ENCODE measurements at places on chromosomes 2 and 18.

- DNase-seq: no peak
Measured at GRCh38 chr2:86441882-86442641, 891 bp downstream of the KDM3A start.

DNA sequence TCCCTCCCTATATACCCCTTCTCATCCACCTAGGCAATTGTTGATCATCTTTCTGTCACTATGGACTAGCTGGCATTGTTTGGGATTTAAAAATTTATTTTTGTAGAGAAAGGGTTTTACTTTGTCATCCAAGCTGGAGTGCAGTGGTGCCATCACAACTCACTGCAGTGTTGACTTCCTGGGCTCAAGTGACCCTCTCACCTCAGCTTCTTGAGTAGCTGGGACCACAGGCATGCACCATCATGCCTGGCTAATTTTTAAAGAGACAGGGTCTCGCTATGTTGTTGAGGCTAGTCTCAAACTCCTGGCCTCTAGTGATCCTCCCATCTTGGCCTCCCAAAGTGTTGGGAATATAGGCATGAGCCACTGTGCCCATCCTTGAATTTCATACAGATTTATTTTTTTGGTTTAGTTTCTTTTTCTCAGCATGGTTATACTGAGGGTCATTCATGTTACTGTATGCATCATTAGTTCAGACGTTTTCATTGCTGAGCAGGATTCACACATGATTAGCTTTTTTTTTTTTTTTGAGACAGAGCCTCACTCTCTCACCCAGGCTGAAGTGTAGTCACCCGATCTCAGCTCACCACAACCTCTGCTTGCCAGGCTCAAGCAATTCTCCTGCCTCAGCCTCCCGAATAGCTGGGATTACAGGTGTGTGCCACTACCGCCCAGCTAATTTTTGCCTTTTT is 8.6 kb upstream of the PCARE start:
- no peak for DNase-seq

- no peak for DNase-seq
Measured at GRCh38 chr2:136206613-136207012, 88.7 kb upstream of the CXCR4 start.

DNA sequence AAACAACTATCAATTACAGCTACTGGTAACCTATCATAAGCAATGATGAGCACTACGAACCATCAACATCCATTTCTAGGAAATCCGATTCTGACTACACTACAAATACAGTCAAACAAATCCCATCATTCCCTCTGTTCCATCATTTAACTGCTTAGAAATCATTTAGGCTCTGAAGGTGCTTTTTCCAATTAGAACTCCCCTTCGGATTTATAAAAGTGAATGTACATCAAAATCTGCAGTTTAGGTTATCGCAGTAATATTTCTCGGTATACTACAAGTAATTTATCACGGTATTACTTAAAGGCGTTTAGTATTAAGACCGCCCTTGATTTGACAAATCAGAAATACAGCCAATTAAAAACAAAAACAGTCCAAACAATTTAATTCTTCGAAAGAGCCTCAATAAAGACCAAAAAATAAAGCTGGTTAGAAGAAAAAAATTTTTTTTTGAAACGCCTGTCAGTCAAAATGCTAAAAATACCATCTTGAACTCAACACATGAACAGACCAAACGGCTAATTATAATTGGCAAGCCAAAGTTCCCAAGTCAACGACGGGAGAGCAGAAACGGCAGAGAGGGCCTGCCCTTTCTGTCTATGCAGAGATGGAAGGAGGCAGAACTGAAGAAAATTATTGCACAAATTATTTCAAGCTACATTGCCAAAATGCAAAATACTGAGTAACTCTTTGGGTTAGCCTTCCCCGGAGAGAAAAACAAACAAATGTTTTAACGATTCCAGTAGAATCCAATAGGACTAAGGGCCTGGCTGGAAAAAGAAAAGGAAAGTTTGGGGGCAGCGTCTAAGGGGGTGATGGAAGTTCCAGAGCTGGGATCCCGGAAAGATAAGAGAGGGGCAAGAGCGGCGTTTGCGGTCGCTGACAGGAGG is 1.2 kb downstream of the VPS54 start:
- DNase-seq: no peak

DNA sequence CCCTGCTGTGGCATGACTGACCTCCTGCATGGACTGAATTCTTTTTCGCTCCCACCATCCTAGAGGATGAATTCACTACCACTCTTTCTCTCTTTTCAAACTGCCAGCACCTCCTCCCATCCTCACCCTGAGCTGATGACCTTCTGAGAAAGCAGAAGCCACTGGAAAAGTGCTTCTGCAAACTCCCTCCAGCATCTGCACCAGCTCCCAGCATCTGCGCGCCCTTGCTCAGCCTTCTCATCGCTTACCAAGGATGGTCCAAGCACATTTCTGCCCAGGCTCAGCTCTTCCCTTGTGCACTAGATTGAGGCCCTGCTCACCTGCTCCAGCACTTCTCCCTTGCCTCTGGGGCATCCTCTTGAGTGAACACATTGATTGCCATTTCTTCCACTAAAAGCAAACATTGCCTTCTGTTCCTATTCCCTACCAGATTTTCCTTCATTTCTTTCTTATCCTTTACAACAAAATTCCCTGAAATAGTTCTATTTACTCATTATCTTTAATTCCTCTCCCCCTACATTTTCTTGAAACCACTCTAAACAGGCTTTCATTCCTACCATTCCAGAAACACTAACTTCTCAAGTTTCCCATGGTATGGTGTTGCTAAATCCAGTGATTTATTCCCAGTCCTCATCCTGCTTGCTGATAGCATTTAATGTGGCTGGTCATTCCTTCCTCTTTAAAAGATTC is 42.7 kb upstream of the IL1RL1 start:
- DNase-seq: no peak

GRCh38 chr18:73365018-73365417 is 497.2 kb upstream of the NETO1 start:
- no peak for DNase-seq

DNA sequence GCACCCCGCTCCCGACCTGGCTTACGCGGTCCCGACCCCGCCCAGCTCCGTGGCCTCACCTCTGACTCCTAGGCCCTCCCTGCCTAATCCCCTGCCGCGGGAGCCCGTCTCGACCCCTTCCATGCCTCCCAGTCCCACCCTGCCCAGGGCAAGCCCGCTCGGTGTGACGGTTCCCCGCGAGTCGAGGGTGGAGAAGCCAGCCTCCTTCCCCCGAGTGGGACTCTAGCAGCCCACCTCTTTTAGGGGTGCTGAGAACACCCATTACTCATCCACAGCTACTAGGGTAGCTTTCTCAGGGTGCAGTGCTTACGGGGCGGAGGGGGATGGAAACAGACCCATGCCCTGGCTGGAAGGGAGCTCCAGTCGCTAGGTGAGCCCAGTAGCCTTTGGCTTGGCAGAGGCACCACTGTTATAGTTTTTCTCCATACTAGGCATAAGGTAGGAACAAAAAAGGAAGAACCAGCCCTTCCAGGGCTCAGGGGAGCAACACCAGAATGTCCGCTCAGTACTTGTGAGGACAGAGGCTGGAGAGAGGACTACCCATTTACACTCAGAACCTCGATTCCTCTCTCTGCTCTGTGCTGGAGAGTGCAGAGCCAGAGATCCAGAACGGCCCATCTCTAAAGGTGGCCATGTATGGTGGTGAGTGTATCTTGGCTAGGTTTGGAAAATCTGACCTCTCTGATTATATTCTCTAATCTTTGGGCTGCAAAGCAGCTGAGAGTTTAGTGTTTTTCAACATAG is 606 bp downstream of the AGBL5 start:
- no peak for DNase-seq

- DNase-seq: no peak
Measured at GRCh38 chr18:80176334-80177073, 67.4 kb downstream of the ADNP2 start.

DNA sequence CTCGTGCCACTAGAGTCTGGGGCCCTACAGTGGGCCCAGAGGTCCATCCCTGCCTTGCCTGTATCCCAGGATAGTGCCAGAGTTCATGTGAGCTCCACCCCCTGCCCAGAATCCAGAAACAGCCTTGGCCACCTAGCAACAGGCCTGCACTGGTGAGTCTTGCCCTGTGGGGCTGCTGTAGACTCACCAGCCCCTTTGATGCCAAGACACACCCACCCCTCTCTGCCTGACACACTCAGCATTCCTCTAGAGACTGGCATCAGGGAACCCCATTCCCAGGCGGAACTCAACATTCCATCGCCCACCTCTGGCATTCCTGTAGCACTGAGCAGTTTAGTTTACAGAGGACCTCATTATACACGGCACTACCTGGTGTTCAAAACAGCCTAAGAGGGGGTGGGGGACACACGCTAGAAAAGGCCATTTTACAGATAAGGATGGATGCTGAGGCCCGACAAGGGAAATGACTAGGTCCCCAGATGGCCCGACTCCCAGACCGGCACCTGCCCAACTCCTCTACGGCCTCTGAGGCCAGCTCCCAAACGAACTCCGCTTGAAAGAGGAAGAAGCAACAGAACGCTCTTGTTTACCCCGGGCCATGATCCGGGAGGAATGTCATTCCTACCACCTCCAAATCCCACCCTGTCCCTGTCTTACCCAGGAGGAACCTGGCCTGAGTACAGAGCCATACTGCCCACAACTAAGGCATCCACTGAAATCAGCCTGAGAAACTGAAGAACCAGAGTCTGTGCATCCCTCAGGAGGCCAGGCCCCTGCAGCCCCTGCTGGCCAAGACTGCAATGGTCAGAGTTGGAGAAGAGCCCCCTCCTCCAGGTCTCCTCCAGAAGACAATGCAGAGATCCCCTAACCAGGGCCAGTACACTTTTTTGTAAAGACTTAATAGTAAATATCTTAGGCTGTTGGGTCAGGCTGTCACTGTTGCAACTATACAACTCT is 180.2 kb downstream of the TNS1 start:
- DNase-seq: no peak

- no peak for DNase-seq
Measured at GRCh38 chr2:197704434-197705120, 592 bp upstream of the MARS2 start.

- DNase-seq: no peak
Measured at GRCh38 chr2:216710551-216711301, 15.4 kb upstream of the IGFBP5 start.

- DNase-seq: no peak
Measured at GRCh38 chr2:105377871-105378270, 21.0 kb downstream of the FHL2 start.

GRCh38 chr18:46401486-46402070 is 255.4 kb downstream of the LOXHD1 start:
- no peak for DNase-seq

DNA sequence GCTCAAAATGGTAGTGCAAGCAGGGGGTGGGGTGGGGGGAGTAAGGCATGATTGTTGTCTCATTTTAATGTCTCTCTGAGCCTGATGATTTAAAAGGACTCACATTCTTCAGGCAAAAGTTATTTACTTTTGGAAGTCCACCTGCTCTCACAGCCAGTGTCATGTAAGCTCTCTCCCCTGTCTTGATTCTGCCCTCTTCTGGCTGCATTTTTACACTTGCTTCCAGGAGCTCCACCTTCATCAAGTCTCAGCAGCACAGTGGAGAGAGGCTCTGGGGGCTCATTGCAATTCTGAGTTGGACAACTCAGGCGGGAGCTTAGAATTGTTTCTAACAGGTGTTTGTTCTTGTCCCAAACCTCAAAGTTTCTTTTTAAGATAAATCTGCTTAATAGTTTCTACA is 39.2 kb downstream of the GNAL start:
- peak; percentile 13 for DNase-seq

DNA sequence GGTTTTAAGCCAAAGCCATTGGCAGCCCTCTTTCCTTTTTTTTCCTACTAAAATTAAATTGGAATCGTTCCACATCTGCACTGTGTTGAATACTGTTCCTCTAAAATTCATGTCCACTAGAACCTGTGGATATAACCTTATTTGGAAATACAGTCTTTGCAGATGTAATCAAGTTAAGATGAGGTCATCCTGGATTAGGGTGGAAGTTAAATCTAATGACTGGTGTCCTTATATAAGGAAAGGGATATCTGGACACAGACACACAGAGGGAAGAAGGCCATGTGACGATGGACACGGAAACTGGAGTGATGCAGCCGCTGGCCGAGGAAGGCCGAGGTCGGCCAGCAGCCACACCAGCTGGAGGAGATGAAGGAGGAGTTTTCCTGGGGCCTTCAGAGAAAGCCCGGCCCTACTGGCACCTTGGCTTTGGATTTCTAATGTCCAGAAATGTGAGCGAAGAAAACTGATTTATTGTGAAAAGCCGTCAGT is 49.4 kb downstream of the LONRF2 start:
- no peak for DNase-seq

- no peak for DNase-seq
Measured at GRCh38 chr2:119668546-119668945, 10.5 kb upstream of the TMEM177 start.

DNA sequence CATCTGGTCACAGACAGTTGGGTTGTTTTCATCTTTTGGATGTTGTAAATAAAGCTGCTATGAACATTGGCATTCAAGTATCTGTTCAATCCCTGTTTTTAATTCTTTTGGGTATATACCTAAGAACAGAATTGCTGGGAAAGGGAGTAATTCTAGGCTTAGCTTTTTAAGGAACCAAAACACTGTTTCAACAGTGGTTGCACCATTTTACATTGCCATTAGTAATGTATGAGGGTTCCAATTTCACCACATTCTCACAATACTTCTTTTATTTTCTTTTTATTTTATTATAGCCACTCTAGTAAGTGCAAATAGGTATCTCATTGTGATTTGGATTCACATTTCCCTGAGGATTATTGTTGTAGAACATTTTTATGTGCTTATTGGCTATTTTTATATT is 108.9 kb upstream of the GLS start:
- no peak for DNase-seq

DNA sequence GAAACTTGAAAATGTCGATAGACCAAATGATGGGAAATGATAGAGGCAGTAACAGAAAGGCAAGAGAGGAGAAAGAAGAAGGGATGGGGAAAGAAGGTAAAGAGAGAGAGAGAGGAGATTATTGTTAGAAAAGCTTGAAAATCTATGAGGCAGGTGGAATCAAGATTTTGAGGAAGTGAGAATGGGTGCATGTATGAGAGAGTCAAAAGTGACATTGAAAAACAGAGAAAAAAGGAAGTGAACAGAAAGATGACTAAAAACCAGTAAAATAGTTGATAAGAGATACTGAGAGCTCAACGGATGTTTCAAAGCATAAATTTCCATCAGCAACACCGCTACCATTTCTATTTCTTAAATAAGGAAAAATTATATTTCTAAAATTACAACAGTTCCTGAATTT is 327.4 kb upstream of the CWC22 start:
- DNase-seq: no peak

- no peak for DNase-seq
Measured at GRCh38 chr2:200349868-200350267, 43.4 kb downstream of the SPATS2L start.

DNA sequence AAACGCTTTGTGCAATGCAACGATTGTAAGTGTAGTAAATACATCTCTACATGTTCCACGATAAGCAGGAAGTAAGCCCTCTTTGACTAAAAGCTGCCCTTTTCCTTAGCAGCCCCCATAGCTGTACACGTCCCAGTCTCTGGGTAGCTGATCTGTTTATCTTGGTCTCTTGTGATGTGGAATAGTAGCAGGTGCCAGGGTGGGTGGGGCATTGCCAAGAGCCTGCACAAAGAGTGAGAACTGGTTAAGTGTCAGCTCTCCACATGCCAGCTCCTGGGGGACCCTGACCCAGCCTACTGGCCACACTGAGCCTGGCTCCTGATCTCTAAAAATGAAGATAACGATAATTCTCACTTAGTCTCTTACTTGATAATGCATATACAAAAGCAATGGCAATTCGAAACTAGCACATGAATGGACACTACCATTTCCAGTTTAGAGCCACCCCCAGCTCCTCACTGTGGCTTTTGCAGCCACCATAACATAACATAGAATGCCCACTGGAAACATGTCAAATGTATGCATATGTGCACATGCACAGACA is 92.3 kb downstream of the MYT1L start:
- DNase-seq: no peak

All from COLO829 (cell line).